Astrocyte of the cerebellum (primary cell): ENCODE measurements at places on chromosomes 5 and 9.
A peak's percentile ranks its signal among the peaks of the same experiment; 100 is the strongest.

- no peak for DNase-seq
These were observed 424.0 kb upstream of the RGMB start for GRCh38 chr5:98349251-98349989.

DNA sequence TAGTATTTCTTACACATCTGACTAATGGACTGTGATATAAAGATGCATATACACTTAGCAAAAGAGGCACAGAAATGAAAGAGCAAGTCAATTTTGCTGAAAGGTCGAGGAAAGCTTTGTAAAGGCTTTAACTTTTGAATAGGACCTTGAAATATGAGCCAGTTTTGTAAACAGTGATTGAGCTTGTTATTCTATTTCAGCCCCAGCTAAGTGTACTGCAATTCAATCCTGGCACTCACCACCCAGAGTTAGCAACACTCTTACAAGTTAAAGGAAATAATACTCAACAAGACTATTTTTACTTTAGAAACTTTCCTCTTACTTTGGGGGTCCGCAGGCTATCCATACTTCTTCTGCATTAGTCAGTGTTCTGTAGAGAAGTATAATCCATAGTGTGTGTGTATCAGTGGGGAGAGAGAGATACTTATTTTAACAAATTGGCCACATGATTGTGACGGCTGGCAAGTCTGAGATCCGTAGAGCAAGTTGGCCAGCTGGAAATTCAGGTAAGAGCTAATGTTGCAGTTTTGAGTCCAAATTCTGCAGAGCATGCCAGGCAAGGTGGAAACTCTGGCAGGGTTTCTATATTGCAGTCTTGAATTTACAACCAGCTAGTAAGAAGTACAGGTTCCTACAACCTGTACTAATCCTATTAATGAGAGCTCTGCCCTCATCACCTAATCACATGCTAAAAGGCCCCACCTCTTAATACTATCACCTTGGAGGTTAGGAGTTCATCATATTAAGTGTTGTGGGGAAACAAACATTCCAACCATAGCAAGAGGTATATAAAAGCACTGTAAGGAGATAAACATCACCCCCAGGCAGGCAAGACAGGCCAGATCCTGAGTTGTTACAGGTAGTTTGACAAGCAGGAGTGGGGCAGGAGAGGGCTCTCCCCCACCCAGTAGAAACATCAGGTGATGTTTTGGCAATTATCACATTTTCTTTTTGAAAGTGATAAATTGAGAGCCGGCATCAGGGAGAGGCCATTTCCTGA lies 33.6 kb downstream of the IL7R start:
- DNase-seq, result no peak

DNA sequence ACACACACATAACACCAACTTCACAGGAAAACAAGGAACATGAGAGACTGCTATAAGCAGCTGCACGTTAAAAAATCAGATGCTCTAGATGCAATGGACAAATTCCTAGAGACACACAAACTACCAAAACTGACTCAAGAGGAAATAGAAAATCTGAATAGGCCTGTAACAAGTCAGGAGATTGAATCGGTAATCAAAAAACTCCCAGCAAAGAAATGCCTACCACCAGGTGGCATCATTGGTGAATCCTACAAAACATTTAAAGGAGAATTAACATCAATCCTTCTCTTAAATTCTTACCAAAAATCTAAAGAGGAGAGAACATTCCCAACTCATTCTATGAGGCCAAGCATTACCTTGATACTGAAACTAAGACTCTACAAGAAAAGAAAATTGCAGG lies 54.9 kb downstream of the NDST1 start:
- DNase-seq, result no peak

DNA sequence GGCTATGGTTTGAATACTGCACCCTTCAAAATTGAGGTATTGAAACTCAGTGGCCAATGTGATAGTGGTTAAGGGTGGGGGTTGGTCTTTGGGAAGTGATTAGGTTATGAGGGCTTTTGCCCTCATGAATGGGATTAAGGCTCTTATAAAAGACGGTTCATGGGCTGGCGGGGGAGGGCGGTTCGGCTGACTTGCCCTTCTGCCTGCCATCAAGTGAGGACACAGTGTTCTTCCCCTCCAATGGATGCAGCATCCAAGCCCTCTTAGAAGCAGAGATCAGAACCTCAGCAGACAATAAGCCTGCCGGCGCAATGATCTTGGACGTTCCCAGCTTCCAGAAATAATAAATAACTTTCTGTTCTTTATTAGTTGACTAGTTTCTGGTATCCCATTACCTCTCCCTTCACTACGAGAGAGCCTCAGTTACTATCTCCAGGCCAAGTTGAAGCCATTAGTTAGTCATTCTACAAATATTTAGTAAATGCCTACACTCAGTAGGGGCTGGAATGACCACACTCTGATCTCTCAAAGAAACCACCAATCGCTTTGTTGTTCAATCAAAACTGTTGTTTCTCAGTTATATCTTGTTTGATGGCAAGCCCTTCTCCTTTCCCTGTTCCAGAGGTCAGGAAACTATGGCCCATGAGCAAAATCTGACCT lies 219.3 kb downstream of the TSSK1B start:
- DNase-seq, result peak; percentile 64

- no peak for DNase-seq
These were observed 160.6 kb downstream of the ZDHHC21 start for GRCh38 chr9:14532456-14533115.

GRCh38 chr5:4700069-4700468 lies 440.1 kb upstream of the ADAMTS16 start:
- peak; percentile 65 for DNase-seq

DNA sequence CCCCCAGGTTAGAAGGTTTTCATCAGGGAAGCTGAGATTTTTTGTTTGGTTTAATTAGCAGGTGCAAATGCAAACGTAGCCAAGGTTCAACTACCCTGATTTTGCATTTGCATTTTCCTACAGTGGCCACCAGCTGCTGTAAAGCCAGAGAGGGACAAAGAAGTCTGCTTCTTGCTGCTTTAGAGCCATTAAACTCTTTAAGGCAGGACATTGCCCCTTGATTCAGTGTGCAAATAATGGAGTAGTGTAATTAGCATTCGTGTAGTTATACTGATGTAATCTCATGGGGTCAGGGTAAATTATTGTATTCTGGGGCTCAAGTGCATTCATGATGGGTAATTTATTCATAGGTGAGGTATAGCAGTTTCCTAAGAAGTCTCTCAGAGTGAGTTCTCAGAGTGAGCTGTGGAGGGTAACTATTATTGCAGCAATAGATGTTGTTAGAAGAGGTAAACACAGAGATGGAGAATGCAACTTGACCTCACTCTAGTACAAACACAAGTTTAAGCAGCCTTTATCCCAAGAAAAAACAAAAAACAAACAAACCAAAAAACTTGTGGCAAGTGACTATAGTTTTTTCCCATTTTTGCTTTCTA lies 526.5 kb downstream of the KIF4B start:
- DNase-seq, result no peak

GRCh38 chr5:171074747-171075146 lies 212.9 kb downstream of the RANBP17 start:
- no peak for DNase-seq

GRCh38 chr5:66818935-66819328 lies 222.7 kb downstream of the MAST4 start:
- no peak for DNase-seq

DNA sequence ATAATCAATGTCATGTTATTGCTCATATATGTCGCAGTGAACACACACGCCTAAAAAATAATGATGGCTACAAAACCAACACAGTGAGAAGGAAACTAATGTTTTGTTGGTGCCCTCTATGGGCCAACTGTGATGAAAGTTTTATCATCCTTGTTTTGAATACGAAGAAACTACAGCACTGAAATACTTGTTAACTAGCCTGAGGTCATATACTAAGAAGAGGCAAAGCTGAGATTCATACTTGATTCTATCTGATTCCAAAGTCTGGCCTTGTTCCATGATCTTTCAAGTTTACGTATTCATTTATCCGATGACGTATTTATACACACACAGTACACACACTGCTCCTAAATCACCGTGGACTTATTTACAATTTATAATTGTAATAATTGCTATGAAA lies 16.1 kb upstream of the DRD1 start:
- DNase-seq, result no peak

DNA sequence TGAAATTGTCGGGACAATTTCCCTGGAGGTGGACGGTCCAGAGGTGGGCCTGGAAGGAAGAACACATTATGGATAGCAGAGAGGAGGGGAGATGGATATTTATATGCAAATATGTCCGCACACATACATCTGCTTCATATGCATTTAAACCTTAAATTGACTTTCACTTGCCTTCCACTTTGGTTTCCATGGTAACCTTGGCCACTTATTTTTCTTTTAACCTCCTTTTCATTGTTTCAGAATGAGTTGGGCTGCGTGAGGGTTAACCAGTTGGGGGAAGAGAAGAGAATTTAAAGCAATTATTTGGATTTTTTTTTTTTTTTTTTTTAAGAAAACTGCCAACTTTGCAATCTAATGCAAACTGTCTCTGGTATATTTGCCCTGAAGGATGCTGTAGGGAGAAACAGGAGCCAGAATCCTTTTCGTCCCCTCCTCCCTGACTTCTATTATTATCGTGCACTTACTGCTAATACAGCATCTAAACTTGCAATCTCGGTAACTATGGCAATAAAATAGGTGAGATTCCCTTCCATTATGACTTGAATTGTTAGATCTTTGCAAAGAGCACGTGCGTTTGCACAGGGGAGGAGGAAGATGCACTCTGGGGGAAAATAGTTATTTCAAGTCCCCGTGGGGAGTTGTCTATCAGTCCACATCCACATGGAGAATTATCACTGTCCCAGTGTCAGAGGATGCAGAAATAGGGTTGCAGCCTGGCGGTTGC lies 35.6 kb downstream of the TLR4 start:
- no peak for DNase-seq

DNA sequence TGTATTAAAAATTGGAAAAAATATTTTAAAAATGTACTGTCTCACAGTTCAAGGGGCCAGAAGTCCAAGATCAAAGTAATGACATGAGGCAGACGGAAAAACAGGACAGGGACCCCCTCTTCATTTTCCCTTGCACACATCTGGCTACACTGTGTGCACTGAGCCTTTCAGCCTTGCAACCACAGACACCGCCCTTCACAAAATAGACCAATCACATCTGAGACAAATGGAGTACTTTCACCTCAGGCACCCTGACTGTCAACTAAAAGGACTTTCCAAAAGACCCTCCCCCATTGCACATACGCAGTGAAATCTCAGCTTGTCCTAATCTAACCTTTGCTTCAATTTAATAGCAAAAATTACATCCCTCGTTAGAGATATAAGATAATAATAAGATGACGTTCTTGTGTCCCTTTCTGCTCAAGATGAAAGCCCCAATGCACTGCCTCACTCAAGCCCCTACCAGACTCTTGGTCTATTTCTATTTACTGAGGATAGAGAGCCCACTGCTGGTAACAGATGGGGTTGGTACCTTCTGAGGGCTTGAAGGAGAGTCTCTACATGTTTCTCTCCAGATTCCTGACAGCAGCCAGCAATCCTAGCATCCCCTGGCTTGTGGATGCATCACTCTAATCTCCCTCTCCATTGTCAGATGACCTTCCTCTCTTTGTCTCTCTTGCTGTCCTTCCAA lies 514.8 kb upstream of the ADAMTS16 start:
- DNase-seq, result no peak

DNA sequence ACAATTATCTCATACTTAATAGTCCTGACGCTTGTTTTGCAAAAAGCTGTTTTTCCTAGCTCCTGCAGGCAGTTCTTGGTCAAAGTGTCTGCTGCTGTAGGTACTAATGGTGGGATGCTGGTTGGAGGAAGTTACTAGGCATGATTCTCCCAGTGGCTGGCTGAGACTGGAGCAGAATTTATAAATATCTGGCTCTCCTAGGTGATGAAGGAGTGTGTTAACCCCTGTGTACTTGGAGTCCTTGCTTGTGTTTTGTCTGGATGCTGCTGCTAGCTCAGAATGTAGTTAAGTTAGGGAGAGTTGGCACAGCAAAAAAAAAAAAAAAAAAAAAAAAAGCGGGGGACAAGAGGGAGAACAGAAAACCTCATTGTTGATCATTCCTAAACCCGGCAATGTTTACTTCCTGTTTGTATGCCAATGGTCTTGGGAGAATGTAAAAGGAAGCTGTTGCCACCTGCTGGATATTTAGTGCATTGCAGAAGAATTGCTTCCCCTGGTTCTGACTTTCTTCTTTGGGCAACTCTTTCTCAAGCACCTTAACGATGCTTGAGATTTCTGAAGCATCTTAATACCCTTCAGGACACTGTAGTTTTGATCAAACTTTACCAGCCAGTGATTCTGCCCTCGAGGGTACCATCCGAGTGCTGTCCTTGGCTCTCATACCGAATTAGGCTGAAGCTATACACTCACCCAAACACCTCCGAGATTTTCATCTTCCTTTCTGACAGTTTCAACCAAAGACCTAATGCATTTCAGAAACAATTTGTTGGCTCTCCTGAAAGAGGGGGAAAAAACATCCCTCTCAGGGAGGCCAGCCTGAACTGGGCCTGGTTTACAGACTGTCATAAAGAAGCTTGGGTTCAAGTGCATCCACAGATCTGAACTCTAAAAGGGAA lies 71.7 kb upstream of the WWC1 start:
- peak; percentile 67 for DNase-seq

- no peak for DNase-seq
These were observed 84.3 kb upstream of the GRHPR start for GRCh38 chr9:37338218-37338617.

- DNase-seq, result no peak
These were observed 56.9 kb upstream of the SIMC1 start for GRCh38 chr5:176181271-176181855.
